Spinal cord (tissue), 10 donors: ENCODE measurements at places on chromosomes 12 and 14.

DNA sequence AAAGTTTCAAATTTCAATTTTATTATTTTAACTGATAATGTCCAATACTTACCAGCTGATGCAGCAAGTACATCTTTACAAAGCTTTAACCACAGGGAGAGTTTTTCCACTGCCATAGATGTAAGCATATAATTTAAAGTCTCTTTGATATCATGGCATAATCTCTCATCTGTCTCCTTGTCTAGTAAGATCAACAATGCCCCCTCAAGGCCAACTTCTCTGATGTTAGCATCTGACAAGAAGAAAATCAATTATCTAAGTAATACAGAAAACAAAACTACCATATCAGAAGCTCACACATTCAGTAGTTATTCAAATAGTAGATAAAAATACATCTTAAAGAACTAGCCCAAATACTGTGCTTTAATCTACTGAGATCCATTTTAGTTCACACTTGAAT is 94.2 kb downstream of the HEATR5A start:
- DNase-seq: no peak

DNA sequence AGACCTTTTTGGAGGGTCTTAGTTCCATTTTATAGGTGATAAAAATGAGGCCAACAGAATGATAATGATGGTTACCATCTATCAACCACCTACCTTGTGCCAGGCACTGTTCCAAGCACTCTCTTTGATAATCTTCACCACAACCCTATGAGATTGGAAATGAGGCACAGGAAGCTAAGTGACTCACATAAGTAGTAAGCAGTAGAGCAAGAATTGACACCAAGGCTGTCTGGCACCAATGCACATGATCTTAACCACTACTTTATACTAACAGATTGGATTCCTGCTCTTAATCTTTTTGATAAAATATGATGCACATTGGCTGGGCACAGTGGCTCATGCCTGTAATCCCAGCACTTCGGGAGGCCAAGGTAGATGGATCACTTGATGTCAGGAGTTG is 91.4 kb downstream of the DRAM1 start:
- DNase-seq: no peak

GRCh38 chr12:26520869-26521268 is 312.1 kb downstream of the ITPR2 start:
- no peak for DNase-seq

GRCh38 chr12:95944108-95944704 is 1.1 kb downstream of the AMDHD1 start:
- no peak for DNase-seq

GRCh38 chr14:21108791-21109190 is 7.9 kb downstream of the TMEM253 start:
- no peak for DNase-seq

- no peak for DNase-seq
These were observed 23.1 kb upstream of the TBC1D30 start for GRCh38 chr12:64801381-64801780.

- peak; percentile 94 for DNase-seq
These were observed 364.8 kb downstream of the SNAPC1 start for GRCh38 chr14:62126879-62127478.

DNA sequence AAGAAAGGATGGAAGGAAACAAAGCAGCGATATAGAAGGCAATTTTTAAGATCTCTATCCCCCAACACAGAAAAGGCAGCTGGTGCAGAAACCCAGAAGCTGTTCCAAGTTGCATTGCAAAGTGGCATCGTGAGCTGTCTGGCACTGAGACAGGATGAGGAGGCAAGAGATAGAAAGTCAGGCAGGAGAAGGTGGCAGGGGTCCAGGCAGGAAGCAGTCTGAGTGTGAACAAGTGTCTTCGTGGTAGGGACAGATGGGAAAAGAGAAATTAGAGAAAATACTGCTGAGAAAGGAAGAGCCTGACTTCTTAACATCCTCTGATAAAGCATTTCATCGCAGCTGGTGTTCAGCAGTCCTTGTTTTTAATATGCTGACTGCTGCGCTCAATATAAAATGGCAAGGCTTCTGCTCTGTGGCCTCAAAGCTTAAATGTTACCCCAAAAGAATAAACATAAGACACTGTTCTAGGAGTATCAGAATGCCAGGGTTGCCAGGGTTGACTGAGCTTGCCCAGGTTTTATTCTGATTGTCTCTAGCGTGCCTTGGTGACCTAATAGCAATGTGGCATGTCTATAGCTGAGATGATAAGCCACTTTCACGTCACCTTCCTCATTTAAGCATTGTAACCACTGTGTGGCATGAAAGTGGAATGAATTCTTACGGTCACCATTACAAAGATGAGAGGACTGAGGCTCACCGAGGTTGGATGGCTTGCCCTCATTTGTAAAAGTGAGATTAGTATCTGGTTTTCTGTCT is 397.6 kb downstream of the NUAK1 start:
- peak; percentile 77 for DNase-seq
